ENCODE measurements at places on chromosomes 16 and 17.

DNA sequence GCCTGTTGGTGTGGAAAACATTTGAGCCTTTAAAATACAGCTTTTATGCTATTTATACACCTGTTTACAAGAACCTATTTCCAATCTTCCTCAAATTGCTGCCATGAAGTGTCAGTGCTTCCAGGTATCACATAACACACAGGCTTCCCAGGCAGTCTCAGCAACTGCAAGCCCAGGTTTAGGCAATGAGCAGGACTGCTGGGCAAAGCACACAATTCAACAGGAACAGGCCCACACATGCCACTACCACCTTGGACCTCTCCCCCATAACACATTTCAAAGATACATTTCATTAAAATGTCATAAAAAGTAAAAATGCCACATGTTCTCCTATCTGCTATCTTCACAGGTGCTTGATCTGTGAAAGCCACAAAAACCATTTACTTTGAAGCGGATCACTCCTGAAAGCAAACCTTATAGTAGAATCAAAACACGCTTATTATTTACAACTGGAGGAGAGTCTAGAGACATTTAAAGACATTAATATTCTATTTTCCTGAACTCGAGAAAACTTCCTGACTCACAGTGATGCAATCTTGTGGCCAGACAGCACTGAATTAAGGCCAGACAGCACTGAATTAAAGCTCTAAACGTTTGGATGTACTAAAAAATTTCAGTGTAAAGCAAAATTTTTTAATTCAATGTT is 31.5 kb downstream of the ANKFY1 start:
- DNase-seq, result peak; percentile 15

DNA sequence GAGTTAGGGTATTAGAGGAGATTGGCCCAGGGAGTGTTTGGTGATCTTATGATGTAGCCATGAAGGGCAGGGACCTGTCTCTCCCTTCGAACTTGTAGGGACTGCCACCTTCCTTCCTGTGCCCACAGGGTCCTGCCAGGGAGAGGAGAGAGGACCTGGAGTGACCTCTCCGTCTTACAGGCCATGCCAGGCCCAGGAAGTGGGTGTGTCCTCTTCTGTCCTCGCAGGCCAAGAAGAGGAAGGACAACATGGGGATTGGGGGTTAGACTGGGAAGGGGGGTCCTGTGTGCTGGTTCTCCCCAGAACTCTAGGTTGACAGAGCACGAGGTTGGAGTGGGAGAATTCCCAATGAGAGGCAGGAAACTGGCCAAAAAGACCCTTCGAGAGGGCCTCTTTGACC is 43.4 kb upstream of the TAC4 start:
- DNase-seq, result no peak

DNA sequence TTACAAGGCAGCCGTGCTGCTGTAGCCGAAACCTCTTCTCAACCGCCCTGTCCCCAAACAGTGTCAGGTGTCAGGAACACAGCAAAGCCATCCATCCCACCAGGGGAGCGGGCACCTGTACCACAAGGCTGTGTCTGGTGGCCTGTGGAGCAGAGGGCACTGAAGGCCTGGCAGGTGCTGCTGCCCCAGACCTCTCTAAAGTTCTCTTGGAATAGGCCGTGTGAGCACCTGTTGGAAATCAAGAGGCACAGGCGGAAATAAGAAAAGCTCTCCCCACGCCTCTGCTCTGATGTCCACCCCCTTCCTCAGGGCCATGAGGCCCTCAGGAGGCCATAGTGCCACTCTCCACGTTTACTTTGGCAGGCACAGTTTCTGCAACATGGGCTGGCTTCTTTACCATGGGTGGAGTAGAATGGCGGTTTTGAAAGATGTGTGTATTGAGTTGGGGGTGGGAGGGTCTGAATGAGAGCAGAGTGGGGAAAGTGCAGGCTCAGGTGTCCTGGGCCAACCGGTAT is 99.9 kb upstream of the ZNF750 start:
- no peak for DNase-seq

DNA sequence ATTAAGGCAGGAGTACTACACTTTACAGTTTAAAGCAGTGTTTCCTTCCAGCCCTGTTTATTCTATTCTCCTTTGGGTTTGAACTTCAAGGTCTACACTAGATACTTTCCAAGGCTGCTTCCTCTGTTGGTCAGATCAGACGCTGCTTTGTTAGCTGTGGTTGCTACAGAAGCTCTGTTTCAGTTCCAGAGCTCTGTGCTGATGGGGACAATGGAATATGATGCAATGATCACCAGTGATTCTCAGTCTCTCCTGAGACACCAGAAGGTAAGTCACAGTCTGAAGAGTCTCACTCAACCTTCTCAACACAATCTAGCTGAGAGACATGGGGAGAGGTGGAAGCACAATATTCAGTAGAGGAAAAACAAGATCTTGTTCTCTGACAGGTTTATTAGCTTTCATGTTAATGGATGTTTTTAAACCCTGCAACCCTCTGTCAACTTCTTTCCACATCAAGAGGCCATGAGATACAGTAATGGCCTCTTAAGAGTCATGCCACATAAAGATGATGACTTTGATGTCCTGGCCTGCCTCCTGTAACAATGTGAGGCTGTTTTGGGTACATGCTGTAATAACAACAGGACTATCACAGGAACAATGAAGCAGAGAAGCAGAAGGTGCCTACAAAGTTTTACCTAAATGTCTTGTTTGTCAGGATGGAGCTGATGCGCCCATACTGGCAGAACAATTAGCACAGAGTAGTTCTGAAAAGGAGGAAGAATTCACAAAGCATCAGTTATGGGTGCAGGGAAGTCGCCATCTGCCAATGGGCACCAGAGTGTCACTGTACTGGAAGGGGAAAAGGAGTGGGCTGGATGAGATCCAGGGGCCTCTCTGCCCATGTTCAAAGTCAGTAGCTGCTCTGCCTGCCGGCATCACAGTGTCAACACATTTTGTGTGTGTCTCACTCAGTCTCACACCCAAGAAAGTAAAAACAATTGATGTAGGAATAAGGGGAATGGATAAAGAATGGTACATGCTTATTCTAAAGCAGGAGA is 33.4 kb downstream of the PSME3IP1 start:
- DNase-seq, result no peak

DNA sequence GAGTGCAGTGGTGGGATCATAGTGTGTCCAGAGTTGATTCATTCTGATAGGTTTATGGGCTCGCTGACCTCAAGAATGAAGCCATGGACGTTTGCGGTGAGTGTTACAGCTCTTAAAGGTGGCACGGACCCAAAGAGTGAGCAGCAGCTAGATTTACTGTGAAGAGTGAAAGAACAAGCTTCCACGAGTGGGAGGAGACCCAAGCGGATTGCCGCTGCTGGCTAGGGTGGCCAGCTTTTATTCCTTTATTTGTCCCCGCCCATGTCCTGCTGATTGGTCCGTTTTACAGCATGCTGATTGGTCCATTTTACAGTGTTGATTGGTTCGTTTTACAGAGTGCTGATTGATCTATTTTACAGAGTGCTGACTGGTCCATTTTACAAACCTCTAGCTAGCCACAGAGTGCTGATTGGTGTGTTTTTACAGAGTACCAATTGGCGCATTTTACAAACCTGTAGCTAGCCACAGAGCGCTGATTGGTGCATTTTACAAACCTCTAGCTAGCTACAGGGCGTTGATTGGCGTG is 17.5 kb downstream of the CACNG4 start:
- DNase-seq, result no peak

DNA sequence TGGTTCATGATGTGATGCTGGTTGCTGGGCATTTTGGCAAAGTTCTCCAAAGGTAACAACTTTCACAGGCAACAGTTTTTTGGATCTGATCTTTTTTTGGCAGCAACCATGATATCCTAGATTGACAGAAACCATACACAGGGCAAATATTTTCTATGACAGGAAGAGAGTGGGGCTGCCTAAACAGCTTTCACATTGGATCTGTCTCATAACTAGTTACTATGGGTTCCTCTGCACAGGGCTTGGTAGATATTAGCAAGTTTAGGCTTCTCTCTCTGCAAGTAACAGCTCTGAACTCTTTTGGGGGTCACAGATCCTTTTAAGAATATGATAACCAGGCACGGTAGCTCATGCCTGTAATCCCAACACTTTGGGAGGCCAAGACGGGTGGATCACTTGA is 28.6 kb downstream of the COG4 start:
- DNase-seq, result no peak

DNA sequence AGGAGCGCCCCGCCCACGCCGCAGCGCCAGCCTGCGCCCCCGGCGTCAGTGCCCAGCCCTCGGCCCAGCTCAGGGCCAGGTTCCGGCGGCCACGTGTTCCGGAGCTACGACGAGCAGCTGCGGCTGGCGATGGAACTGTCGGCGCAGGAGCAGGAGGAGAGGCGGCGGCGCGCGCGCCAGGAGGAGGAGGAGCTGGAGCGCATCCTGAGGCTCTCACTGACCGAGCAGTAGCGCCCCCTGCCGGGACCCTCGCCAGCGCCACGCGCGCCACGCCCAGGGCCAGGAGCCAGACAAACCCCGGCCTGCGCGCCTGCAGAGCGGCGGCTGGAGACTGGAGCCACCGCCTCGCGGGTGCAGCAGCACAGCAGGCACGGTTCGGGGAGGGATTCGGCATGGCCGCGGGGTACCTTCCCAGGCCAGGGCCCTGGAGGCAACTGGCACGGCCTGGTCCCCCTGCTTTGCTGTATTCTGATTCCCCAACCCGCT is 9.3 kb downstream of the CORO6 start:
- DNase-seq, result peak; percentile 87

DNA sequence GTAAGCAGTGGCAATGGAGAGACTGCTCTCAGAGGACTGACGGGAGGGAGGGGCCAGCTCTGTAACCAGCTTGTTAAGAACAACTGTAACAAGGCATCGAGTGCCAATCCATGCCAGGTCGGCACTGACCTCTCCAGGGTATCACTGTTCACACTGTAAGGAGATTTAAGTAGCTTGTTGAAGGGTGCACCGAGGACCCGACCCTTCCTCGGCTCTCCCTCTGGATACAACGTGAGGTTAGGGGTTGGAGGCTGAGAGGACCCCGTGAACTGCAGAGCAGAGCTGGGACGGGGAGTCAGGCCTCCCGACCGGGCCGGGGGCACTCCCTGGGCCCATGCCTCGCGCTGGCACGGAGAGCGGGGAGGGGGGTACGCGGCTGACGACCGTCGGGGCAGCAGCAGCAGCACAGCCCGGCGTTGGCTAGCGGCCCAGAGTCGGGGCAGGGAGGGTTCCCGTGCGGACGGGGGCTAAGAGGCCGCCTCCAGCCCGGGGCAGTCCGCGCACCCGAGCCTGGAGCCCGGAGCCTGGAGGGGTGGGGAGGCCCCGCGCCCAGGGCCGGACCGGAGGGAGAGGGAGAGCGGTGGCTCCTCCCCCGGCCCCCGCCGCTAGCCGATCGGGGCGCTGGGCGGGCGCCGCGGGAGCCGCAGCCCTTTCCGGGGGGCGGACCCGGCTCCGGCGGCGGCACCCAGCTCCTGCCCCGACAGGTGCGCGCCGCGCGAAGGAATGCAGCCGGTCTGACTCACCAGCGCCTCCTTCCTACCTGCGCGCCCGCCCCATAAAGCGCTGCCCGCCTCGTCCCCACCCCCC is at the start of gene ITGB4:
ITGB4 (plus strand) TSS at position 804 of the 807 bp plus-strand sequence. CDS start 3,245 bp downstream, outside the sequence.
- DNase-seq, result peak; percentile 64

DNA sequence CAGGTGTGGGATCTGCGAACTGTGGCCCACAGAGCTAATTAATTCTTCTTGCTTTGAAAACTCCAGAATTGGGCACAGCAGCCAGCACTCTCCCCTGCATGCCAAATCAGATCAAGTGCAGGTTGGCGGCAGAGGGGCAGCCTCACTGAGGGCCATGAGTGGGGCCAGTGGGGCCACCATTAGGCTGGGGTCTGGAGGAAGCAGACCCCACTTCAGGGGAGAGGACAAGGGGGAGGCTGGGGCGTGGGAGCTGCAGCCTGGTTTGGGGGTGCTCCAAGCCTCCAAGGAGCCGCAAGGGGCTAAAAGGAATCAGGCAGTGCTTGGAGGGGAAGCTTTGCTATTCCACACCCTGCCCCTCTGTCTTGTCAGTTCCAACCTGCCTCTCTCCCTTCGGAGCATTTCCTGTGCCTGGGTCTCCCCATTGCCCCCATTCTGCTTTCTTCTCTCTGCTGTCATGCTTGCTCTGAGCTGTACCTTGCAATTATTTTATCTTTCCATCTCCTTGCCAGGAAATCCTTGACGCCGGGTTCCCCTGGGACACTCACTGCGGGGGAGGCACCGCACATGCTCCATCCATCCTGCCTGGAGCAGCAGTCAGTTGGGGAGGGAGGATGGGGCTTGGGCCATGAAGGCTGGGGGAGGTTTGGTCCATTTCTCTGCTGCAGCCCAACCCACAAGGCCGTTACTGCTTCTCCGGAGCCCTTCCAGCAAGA is 3.3 kb upstream of the ABCC3 start:
- no peak for DNase-seq

DNA sequence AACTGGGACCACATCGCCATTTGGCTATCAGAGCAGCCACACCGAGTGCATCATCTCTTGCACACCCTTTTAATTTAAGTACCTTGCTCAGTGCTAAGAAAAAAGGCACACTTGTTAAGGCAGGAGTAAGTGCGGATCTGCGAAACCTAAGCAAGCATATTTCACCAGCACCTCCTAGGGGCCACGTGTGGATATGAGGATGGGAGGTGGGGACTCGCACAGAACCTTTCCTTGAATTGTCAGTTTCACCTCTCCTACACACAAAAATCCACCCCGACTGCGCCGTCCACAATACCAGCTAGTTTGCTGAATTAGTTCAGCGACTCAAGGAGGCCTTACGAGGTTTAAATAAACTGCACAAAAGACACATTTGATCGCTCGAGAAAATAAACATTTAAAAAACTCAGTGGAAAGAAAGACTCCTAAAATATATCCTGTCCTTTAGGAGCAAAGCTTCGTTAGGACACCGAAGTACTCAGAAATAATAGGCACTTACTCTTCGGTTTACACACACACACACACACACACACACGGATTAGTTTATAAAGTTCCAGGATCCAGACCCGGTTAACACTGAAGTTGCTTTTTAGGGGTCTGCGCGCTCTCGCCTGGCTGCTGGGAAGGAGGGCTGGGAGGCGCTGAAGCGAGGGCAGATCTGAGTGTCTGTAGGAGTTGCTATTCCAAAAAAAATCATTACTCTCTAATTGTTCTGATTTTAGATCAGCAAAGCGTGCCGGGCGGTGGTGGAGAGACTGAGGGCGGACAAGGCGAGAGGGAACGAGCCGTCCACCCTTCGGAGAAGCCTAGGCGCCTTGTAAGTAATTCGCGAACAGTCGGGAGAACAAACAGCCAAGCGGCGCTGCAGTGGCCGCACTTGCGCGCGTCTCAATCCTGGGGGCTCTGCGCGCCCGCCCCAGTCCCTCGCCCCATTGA is 1.0 kb upstream of the KCNJ2 start:
- DNase-seq, result no peak

Measured in central memory CD4-positive, alpha-beta T cell (primary cell).